ENCODE measurements at places on chromosomes 5 and 9.

- peak; percentile 50 for DNase-seq
Measured at GRCh38 chr5:99019812-99020697, 91.2 kb upstream of the CHD1 start.

DNA sequence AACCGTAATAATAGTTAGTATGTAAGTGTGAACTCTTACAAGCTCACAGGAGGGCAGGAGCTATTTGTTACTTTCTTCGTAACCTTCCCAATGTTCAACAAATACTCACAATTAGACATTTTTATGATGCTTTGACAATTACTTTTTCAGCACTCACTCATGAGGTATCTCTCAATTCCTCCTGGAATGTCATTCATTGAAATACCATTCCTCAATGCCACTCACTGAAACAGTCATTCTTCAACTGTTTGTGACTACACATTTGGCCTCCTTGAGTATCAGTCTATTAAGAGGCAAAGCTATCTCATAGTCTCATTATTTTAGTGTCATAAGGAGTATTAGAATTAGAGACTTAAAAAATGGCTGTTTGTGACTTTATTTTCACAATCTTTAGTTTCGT lies 734.1 kb upstream of the DMAC1 start:
- DNase-seq: no peak

DNA sequence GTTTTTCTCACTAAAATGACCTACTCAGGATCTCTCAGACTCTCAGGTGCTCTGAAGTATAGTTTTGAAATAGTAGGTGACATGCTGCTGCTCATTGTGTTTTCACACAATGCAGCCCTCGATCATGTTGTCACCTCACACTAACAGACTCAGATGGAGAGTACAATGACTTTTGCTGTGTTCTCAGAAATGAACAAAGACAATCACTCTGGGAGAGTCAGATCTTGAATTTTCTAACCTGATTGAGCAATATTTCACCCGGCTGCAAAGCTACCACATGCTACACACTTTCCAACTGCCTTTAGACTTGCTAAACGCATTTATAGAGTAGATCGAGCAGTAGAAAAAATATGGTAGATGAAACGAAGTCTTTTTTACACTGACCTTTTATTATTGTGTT lies 113.4 kb downstream of the ST8SIA4 start:
- no peak for DNase-seq

- no peak for DNase-seq
Measured at GRCh38 chr5:51997949-51998348, 614.7 kb downstream of the ISL1 start.

GRCh38 chr9:133881671-133882381 lies 110.3 kb downstream of the VAV2 start:
- DNase-seq: peak; percentile 89

DNA sequence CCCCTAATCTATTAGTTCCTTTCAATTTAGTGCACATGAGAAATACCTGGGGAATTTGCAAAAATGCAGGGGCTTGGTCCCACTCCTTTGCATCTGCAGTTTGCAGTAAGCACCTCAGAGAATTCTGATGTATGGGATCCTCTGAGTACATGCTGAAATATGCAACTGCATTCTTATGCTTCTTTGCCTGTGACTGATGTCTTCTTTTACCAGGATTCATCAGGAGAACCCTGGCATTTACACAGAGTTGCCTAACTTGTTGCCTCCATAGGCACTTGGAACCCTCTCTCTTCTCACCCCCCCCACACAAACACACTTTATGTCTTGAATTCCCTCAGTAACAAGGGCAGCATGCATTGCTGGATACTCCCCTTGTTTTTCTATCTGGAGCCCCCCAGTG lies 173.1 kb downstream of the KDM4C start:
- DNase-seq: no peak

- no peak for DNase-seq
Measured at GRCh38 chr5:33685873-33686755, 205.7 kb downstream of the ADAMTS12 start.

DNA sequence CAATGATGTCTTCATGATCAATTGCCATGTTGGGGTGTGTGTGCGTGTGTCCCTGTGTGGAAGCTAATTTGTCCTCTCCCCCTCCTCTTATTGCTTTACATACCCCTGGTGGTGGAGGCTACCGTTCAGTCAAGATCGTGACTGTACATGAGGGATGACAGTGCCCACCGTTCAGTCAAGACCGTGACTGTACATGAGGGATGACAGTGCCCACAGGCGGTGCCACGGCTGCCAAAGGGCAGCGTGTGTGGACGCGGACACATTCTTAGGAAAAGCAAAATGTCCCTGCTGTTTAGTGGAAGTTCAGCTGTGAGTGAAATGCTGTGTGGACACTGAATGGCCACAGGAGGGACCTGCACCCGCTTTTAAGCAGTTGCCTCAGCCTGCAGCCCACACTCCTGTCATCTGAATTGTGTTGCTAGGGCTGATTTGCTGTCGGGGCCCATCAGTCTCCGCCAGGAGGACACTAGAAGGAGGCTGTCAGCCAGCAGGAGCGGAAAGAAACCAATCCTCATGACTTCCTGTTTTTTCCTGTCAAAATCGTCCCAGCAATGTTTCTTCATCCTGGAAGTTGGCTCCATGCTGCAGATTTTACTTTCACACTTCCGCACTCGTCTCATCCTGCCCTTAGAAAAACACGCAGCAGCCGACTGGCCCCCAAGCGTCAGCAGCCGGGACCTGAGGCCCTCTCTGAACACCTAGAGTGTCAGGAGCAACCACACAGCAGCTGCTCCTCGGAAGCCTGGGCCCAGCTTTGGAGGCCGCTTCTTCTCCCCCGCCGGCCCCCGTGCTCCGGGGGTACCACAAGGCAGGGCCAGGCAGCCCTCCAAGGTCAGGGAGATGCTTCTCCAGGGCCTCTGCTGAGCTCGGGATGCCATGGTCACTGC lies 9.1 kb downstream of the OR2V1 start:
- no peak for DNase-seq

DNA sequence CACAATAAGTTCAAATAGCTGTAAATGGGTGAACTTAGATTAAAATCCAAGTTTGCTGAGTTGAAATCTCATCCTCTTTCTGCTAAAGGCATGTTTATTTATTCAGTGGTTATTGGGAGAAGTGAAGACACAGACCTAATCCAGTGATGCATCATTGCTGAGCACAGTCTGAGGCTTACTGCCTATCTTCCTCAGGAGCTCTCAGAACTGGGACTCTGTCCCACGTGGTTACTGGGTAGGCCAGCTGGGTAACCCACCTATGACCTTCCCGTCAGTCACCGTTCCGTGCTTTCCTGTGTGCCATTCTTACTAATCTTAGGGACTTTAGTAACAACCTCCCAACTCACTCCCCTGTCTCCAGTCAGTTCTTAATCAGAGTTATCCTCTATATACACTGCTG lies 226.8 kb upstream of the ATP10B start:
- DNase-seq: no peak

DNA sequence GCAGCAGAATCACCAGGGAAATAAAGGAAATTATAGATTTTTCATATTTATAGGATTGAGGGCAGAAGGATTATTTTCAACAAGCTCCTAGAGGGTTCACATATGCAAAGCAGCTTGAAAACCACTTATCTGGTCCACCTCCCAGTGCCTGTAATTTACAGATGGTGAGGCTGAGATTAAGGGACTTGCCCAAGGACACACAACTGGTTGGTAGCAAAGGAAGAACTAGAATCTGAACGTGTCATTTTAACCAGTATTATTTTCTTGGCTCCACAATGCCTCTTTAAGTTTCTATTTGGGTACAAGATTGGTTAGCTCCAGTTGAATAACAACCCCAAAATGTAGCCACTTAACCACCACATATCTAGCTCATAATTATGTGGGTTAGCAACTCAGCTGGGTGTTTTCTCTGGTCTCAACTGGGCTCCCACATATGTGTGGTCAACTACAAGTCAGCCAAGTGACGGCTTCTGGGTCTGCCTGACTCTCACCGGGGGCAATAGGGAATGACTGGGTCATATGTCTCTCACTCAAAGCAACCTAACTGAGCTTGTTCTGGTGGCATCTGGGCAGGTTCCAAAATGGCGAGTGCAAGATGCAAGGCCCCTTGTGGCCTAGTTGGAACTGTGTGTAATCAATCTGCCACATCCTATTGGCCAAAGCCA lies 127.7 kb downstream of the ZDHHC21 start:
- DNase-seq: no peak

DNA sequence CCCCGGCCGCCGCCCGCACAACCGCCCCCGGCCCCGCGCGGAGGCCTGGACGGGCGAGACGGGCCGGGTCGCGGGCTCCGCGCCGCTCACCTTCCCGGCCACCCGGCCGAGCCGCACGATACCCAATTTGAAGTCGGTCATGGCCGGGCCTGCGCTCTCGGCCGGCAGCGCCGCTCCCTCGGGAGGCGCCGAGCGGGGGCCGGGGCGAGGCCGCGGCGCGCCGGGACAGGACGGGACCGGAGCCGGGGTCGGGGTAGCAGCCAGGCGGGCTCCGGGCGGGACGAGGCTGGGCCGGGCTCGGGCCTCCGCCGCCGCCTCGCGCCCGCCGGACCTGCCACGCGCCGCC lies 216 bp downstream of the ZMYND19 start:
- no peak for DNase-seq

GRCh38 chr5:20609126-20609525 lies 621.1 kb upstream of the CDH18 start:
- DNase-seq: no peak

DNA sequence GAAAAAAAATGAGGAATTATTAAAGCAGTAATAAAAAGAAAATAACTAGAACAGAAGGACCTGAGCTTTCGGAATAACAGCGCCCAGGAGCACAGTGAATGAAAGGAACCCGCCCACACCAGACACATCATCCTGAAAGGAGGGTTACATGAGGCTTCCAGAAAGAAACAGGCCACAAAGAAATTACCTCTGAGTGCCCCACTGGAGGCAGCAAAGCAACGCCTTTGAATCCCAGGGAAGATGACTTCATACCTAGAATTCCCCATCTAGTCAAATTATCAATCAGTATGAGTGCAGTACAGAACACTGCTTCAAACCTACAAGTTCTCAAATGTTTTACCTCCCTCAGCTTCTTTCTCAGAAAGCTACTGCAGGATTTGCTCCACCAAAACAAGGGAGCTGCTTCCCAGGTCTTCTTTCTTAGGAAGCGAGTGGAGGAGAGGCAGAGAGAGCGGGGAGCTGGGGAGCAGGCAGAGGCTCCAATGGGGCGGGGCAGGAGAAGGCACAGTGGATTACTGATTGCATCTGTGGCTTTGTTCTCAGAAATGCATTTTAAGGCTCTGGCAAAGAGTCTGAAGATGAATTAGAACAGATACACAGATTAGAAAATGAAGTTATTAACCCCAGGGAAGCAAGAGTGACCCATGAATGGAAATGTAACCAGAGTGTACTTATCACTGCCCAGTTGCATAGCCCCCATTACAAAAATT lies 87.1 kb downstream of the SEMA4D start:
- no peak for DNase-seq

DNA sequence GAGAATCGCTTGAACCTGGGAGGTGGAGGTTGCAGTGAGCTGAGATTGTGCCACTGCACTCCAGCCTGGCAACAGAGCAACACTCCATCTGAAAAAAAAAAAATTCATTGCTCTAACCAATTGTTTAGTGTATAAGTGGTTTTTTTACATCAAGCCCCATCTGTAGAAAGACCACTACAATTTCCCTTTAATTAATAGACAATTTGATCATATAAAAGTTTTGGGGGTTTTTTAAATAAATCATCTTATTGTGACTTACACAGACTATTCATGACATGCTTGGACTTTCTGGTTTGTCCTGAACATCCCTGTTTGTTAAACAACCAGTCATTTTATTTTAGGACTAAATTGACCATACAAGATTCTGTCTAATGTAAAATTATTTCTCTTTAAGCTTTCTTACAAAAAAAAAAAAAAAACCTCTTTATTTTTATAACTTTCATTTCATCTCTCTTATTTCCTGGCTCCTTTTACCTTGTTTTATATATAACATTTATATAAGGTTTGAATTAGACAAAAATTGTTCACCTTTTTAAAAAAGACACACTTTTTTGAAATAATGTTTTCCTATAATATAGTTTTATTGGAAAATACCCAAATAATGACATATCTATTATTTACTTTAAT lies 9.8 kb upstream of the FANCC start:
- no peak for DNase-seq

- no peak for DNase-seq
Measured at GRCh38 chr5:170200876-170201275, 31.9 kb upstream of the C5orf58 start.

GRCh38 chr5:54062958-54063357 lies 247.4 kb downstream of the ARL15 start:
- DNase-seq: no peak

- no peak for DNase-seq
Measured at GRCh38 chr5:126268697-126269315, 154.4 kb upstream of the GRAMD2B start.

DNA sequence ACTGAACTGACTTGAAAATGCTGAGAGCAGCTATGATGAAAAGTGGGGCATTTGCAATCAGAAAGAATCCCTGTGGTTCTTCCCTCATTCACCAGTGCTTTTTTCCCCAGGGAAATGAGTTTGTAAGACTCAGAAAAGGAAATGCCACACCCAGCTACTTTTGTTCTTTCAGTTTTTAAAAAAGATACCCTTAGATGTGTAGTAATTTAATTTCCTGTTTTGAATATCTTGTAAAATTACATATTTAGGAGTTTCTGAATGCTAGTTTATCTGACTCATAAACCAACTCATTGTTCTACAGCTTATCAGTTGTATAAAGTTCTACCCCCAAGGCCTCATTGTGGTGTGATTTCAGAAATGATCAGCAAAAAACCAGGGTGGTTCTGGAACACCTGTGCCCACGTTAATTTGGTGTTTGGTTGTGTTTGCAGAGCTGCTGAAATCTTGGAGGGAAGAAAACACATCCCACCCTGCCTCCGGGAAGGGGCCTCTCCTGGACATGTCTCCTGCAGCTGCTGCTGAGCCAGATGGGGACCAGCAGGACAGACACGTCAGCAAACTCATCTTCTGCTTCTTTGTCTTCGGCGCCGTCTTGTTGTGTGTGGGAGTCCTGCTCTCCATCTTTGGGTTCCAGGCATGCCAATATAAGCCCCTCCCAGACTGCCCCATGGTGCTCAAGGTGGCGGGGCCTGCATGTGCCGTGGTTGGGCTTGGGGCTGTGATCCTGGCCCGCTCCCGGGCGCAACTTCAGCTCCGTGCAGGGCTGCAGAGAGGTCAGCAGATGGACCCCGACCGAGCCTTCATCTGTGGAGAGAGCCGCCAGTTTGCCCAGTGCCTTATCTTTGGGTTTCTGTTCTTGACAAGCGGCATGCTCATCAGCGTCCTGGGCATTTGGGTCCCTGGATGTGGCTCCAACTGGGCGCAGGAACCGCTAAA lies 2.8 kb downstream of the TMEM171 start:
- no peak for DNase-seq

- DNase-seq: no peak
Measured at GRCh38 chr9:125444166-125444565, 182.5 kb downstream of the GAPVD1 start.

All from NCI-H774 (cell line).